CMK (cell line): ENCODE measurements at places on chromosomes 1 and 21.

DNA sequence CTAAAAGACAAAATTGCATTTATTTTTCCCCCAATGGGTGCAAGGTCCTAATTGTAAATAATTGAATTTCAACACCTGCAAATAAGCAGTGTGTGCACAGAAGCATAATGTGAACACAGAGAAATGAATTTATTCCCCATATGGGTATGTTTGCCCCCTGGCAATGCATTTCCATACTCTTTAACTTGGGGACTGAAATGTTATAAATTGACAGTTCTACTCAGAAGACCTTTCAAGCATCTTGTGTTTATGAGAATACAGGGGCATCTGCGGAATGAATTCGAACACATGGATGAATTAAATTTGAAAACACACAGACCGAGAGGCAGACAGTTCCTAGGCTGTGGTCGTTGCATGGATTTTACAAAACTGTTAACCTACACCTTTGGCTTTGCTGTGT is 3.5 kb downstream of the PBX1 start:
- DNase-seq, result no peak

- DNase-seq, result no peak
These were observed 996 bp upstream of the TMEM51 start for GRCh38 chr1:15152318-15153183.

- no peak for DNase-seq
These were observed 58.0 kb downstream of the RBM11 start for GRCh38 chr21:14273736-14274538.

- no peak for DNase-seq
These were observed 8.0 kb upstream of the NAV1 start for GRCh38 chr1:201530741-201531531.

DNA sequence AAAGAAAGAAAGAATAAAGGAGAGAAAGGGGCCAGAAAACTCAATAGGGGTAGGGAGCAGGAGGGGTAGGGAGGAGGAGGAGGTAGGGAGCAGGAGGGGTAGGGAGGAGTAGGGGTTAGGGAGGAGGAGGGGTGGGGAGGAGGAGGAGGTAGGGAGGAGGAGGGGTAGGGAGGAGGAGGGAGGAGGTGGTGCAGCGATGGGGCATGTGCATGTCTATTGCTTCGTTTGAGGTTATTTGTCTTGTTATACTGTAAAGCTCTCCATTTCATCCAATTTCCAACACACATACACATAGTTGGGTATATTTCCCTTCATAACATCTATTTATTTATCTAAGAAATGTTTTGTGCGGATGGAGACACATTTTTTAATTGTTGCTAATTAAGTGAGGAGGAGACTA is 19.7 kb downstream of the RGS1 start:
- DNase-seq, result no peak

DNA sequence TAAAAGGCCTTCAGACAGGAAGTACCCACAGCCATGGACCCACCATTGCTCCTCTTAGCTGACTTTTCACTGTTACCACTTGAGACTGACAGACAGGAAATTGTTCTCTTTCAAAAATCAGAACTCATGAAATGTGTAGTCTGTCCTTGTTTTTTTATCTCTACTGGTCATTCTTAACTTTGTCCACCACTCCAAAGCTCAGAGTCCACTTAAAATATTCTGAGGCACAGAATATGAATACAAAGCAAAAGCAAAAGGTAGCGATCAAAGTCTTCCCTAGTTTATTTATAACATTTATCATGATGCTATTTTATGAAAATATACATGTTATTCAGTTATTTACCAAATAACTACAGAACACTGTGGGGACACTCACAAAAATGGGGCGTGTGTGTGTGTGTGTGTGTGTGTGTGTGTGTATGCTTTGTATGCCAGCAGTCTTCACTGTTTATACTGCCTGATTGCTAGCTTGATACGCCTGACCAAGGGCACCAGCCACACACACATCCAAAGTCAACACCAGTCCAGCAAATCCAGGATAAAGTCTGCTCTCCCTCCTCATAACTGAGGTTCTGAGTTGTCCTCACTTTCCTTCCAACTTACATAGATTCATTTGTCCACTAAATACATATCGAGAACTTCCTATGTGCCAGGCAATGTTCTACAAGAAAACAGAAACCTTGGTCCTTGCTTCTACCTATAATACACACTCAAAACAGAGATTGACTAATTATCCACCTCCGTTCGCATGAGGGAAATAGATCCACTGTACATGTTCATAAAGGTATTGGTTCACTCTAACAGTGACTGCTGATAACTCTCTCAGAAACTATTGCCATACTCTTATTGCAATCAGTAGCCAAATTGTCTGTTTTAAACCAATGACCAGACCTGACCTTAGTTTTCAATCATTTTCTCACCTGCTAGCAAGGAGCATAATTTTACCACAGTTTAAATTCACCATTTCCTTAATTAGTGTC is 79.4 kb downstream of the ERICH3 start:
- DNase-seq, result no peak

DNA sequence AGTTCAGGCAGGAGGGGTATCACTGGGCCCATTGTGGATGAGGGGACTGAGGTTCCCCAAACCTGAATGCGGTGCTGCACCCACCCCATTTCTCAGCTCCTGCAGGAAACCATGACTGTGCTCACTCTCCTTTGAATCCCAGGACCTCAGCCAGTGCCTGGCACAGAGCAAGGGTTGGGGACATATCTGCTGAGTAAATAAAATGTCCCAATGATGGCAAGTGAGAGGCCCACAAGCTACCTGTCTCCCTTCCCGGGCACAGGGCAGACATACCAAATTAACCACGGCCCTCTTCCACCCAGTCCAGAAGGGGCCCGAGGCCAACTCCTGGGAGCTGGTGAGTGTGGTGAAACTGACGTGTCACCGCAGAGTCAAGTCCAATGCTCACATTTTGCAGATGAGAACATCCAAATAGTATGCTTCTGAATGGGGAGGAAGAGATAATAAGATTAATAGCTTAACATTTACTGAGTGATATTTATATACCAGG is 97.6 kb downstream of the EPHB2 start:
- DNase-seq, result no peak

GRCh38 chr1:119245881-119246280 is 105.4 kb upstream of the WARS2 start:
- DNase-seq, result no peak
